ENCODE measurements at places on chromosomes 1 and 21.
A peak's percentile ranks its signal among the peaks of the same experiment; 100 is the strongest.

DNA sequence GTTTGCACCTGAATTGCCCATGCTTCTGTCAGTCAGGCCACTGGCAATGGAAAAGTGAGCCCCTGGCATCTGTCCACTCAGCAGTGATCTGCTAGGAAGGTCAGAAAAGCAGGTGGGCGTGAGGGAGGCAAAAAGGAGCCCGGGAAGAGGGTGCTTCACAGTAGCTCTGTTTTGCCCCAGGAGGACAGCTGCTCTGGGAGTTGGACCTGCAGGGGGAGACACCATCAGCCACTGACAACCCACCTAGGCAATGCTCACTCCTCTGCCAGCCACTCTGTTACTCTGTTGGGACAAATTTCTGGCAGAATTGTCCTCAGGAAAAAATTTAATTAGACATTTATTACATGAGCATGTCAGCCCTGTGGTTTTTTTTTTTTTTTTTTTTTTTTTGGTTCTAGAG, 146.4 kb downstream of the LRIG2 start:
- DNase-seq: peak; percentile 42

DNA sequence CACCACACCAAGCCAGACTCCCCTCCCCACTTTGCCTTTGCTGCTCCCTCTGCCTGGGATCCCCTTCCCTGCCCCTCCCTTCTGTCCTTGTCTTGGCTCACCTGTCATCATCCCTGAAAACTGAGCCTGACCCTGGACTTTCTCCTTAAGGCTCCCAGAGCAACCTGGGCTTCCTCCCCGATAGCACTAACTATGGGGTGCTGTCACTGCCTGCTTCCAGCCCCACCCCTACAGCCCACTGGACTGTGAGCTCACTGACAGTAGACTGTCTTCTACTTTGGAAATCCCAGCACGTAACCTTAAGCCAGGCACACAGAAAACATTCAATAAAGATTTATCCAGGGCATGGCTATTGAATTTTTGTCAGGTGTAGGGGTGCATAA, 9.5 kb upstream of the CSF1 start:
- no peak for DNase-seq

DNA sequence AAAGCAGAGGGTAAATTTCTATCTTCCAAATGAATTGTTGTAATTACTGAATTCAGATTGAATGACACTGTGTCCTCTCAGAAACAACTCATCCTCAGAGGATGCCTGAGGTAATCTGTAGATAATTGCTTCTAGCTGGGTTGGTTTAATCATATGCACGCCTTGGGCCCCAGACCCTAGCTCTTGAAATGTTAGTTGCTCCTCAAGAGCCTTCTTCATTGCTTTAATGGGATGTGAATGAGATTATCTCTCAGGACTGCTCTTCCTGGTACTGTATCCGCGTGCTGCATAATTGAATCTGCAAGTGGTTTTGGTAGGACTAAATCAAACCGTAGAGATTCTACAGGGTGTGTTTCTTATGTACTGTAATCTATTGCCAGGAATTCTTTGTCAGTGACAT, 569.3 kb upstream of the NEGR1 start:
- DNase-seq: no peak

GRCh38 chr1:245288796-245289195, 134.0 kb downstream of the KIF26B start:
- no peak for DNase-seq

- DNase-seq: no peak
These were observed 1.9 kb upstream of the DENND2D start for GRCh38 chr1:111202366-111202706.

- DNase-seq: no peak
These were observed 13.9 kb downstream of the IL6R start for GRCh38 chr1:154418923-154419619.

DNA sequence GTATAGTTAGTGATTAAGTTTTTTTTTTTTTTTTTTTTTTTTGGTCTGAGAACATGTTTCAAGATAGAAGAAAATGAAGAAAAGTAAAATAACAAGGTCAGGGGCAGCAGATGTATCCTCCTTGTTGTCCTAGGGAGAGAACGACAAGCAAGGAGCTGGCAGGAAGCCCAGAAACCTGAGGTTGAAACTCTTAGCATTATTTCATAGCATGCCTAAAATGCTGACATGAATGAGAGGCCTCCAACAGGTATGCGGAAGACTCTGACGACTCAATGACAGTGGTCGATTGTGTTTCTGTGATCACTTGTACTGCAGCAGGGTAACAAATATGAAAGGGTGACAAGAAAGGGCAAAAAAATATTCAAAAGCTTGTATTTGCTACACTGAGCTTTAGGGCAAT, 415.9 kb downstream of the PLA2G4A start:
- DNase-seq: no peak

- peak; percentile 51 for DNase-seq
These were observed 64.1 kb downstream of the DDR2 start for GRCh38 chr1:162696286-162696862.

DNA sequence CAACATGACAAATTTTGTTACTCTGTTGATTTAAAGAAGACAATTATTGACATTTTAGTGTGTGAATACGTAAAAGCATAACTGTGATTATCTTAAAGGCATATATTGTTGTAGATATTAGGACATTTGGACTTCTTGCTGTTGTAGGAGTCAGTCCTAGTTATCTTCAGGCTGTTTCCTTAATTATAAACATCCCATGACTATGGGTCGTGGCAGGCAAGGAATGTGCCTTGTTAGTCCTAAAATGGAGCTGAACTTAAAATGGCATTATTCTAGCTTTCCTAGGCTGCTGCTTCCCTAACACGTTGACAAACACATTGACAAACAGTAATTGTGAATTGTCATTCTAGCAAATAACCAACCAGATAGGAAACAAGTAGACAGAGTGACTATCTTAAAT, 4.4 kb upstream of the MPZL1 start:
- no peak for DNase-seq

GRCh38 chr1:172398970-172399755, 21.3 kb upstream of the C1orf105 start:
- DNase-seq: peak; percentile 30

DNA sequence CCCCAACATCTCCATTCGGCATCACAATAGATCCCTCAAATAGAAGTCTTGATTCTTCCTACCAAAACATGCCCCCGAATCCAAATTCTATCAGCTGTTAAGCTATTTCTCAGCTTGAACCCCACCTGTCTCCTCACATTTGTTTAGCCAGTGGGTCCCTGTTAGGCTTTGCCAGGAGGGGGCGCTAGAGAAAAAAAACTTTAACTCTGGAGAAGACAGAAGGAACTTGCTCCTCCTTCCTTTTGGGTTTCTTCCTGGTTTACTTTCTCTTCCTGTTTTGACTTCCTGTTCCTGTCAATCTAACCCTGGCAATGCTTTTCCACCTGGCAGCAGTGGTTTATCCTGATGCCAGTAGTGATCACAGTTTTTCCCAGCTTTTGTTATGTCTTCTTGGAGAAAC, 95.6 kb upstream of the KCNK1 start:
- DNase-seq: peak; percentile 37

- peak; percentile 32 for DNase-seq
These were observed 403 bp upstream of the EPHX4 start for GRCh38 chr1:92029241-92029922.

- no peak for DNase-seq
These were observed 98.8 kb downstream of the NOS1AP start for GRCh38 chr1:162168261-162168660.

- no peak for DNase-seq
These were observed 7.0 kb downstream of the EFNA3 start for GRCh38 chr1:155085504-155086127.

- DNase-seq: no peak
These were observed 7.0 kb upstream of the KCNE1 start for GRCh38 chr21:34519016-34519415.

DNA sequence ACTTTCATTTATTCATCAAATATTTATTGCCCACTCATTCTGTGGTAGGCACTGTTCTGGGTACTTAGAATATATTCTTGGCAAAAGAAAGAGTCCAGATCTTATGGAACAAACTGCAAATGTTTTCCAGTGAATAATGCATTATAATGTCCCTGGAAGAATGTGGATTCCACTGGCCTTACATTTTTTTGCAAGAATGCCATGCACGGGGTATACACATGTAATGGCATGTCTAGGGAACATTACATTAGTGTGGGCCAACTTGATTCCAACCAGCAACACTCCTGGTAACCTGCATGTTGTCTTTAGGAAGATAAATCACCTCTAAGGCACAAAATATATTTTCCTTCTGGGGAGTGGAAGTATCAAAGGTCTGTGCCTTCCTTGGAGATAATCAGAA, 33.0 kb upstream of the IFI44L start:
- DNase-seq: no peak

DNA sequence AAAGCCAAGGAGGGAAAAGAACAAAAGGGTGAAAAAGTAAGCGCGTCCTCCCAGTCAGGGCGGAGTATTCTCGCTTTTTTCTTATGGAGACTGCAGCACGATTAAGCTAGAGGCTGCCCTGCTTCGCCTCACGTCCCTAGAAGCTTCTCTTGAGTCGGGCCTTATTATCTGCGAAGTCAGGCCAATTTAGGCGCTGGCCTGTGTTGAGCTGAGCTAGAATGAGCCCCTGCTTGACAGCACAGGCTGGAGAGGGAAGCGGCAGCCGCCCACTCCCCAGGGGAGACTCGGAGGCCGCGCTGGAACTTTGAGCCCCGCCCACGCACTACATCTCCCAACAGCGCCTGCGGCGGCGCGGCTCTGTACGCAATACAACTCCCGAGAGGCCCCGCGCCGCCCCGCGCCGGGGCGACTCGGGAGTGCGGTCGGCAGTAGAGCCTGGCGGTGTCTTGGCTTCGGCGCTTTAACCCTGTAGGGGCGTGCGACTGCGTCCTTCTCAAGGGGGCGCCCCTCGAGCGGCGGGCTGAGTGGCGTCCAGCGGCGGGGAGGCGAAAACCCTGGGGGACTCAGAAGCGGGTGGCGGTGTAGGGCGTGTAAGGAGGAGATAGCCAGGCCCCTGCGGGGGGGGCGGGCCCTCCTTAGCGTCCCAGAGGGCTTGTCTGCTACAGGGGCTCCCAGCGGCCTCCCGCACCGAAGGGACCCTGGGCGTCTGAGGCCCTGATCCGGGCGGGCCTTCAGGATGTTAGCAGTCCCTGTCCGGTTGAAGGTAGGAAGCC, 888 bp downstream of the ZNF436 start:
- peak; percentile 74 for DNase-seq

- no peak for DNase-seq
These were observed 29.4 kb upstream of the IFNLR1 start for GRCh38 chr1:24216276-24217074.

DNA sequence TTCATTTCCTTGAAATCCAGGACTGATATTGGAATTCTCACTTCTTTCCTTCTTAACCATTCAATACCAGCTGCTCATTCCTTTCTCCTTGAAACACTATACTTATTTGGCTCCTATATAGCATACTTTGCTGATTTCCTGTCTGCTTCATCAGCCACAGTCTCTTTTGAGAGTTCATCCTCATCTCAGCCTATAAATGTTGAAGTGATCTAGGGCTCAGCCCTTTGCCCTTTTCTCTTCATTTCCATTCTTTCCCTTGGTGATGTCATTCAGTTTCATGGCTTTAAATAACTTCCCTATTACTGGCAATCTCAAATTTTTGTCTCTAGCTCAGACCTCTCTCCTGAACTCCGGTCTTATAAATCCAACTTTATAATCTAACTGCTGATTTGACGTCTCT, 24.1 kb upstream of the RABGAP1L start:
- no peak for DNase-seq

DNA sequence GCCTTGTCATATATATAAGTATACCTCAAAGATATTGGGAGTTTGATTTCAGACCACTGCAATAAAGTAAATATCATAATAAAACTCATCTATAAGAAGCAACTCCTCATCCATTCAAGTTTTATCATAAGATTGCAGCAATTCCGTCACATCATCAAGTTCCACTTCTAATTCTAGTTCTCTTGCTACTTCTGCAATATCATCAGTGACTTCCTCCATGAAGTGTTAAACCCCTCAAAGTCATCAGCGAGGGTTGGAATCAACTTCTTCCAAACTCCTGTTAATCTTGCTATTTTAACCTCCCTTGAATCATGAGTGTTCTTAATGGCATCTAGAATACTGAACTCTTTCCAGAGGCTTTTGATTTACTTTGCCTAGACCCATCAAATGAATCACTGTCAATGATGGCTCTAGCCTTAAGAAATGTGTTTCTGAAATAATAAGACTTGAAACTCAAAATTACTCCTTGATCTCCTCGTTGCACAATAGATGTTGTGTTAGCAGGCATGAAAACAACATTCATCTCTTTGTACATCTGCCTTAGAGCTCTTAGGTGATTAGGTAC, 88.3 kb downstream of the RPE65 start:
- no peak for DNase-seq

DNA sequence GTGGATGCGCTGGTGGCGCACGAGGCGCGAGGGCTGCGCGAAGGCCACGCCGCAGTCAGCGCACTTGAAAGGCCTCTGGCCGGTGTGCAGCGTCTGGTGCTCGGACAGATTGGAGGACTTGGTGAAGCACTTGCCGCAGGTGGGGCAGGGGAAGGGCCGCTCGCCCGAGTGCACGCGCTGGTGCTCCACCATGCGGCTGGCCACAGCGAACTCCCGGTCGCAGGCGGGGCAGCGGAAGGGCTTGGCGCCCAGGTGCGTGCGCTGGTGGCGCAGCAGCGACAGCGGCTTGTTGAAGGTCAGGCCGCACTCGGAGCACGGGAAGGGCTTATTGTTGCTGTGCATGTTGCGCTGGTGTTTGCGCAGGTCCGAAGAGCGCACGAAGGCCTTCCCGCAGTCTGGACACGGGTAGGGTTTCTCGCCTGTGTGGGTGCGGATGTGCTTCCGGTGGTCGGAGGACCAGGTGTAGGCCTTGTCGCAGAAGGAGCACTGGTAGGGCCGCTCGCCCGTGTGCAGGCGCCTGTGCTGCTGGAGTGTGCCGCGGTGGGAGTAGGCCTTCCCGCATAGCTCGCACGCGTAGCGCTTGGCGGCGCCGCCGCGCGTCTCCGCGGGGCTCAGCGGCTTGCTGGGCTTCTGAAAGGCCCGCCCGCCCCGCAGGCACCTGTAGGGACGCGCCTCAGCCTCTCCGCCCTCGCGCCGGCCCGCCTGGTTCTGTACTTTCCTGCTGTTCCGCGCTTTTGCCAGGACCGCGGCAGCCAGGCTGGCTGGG, 4.7 kb downstream of the ZNF648 start:
- no peak for DNase-seq

GRCh38 chr1:118185084-118185832, at the start of gene SPAG17:
TSS of gene SPAG17 (minus strand) at chr1:118185228. CDS start at chr1:118185157, 71 bp downstream.
- peak; percentile 7 for DNase-seq

DNA sequence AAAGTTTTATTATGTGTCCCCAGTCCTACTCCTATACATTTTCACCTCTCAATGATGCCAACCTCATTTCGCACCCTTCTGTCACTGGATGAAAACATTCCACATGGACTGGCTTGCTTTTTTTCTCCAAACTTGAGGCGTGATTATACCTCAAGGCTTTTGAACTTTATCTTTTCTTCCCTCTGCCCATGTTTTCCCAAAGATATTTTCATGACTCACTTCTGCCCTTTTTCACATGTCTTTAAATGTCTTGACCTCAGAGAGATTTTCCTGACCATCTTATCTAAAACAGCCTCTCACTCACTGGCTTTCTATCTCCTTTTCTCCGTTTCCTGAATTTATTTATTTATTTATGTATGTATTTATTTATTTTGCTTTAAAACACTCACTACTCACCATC, 659.0 kb downstream of the PTPRC start:
- no peak for DNase-seq

GRCh38 chr1:93177991-93178390, 2.2 kb downstream of the TMED5 start:
- no peak for DNase-seq

GRCh38 chr1:50373532-50373931, 49.7 kb downstream of the DMRTA2 start:
- DNase-seq: no peak

Measured in HuH-7 (cell line).